ENCODE measurements at places on chromosomes 13 and 19. TPM values are rescaled to one million over a fixed set of nuclear protein-coding genes. Genes with fewer than 3 reads are reported as not detected.
A peak's percentile ranks its signal among the peaks of the same experiment; 100 is the strongest.

AXL gene
- 23.7 TPM for total RNA-seq

ZNF776 gene
- 22.6 TPM for total RNA-seq

SH2D3A gene
- total RNA-seq, result 25.6 TPM

HCN2 gene
- 2.9 TPM for total RNA-seq

CDK8 gene
- 27.6 TPM for total RNA-seq

ZNF534 gene
- not detected for total RNA-seq

GRCh38 chr13:31394506-31394905, 194.7 kb downstream of the B3GLCT start:
- no peak for DNase-seq
- no peaks in the 10 kb centered on the region for H3K27me3 ChIP-seq
- 0 out of 2 replicates have a peak, but pooled peaks cover 3% of the 10 kb centered on the region for H3K36me3 ChIP-seq
- H3K27ac ChIP-seq, result no peak overlapping the region
- no peak overlapping the region for H3K4me3 ChIP-seq

GRCh38 chr19:16969135-16969534, 57.5 kb downstream of the CPAMD8 start:
- no peaks in the 10 kb centered on the region for H3K27me3 ChIP-seq
- no peak overlapping the region for H3K27ac ChIP-seq
- H3K4me1 ChIP-seq, result no peaks in the 10 kb centered on the region
- peaks cover 4% of the 10 kb centered on the region for H3K36me3 ChIP-seq
- peak; percentile 28 for DNase-seq
- H3K4me3 ChIP-seq, result no peak overlapping the region

DNA sequence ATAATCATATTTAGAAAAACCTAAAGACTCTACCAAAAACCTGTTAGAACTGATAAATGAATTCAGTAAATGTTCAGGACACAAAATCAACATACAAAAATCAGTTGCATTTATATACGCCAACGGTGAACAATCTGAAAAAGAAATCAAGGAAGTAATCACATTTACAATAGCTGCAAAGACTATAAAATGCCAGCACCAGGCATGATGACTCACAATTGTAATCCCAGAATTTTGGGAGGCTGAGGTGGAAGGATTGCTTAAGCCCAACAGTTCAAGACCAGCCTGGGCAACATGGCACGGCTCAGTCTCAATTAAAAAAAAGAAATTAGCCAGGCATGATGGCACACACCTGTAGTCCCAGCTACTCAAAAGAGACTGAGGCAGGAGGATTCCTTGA, 7.0 kb downstream of the ZNF562 start:
- no peak overlapping the region for H3K27ac ChIP-seq
- peaks cover 32% of the 10 kb centered on the region for H3K4me1 ChIP-seq
- H3K27me3 ChIP-seq, result no peaks in the 10 kb centered on the region
- peaks cover under 1% of the 10 kb centered on the region for H3K36me3 ChIP-seq

DNA sequence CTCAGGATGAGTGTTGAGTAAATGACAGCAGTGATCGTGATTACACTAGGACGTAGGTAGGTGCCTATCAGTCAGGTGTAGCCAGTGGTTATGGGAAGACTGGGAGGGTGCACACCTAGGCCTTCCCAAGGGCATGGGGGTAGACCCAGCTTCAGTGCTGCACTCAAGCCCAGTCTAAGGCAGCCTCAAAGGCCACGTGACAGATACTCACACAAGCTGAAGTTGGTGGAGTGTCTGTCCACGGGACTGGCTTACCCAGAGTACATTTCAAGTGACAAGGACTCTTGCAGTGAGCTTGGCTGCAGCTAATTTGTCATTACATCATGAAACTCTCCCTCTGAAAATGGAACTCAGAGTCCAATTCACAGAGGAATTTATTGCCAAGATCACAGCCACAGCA, 118.3 kb downstream of the SHISA2 start:
- no peaks in the 10 kb centered on the region for H3K36me3 ChIP-seq
- no peak overlapping the region for H3K27ac ChIP-seq
- no peak overlapping the region for H3K4me3 ChIP-seq

Data from GM23338 (cell line).